ENCODE measurements at places on chromosomes 3 and 15. TPM values are rescaled to one million over a fixed set of nuclear protein-coding genes. Genes with fewer than 3 reads are reported as not detected.

Gene CCDC54
- total RNA-seq = not detected

Gene TUSC7
- not detected for total RNA-seq

Gene NR1I2
- 0.04 TPM for total RNA-seq

Gene NAALADL2
- total RNA-seq = 1.9 TPM

Gene ADGRG7
- total RNA-seq = not detected

Gene ZNF385D
- total RNA-seq = 2.9 TPM

Gene COX17
- 102 TPM for total RNA-seq

Gene TRAT1
- total RNA-seq = not detected

Gene P2RY1
- 0.29 TPM for total RNA-seq

Gene DAPK2
- 5.2 TPM for total RNA-seq

Gene LIPC
- total RNA-seq = not detected

Gene PYGO1
- 1.8 TPM for total RNA-seq

Gene ACTC1
- total RNA-seq = not detected

GRCh38 chr3:21446027-21446426, 305.0 kb downstream of the ZNF385D start:
- H3K27ac ChIP-seq = no peak overlapping the region
- no peak overlapping the region for H3K4me3 ChIP-seq
- H3K36me3 ChIP-seq = no peaks in the 10 kb centered on the region

DNA sequence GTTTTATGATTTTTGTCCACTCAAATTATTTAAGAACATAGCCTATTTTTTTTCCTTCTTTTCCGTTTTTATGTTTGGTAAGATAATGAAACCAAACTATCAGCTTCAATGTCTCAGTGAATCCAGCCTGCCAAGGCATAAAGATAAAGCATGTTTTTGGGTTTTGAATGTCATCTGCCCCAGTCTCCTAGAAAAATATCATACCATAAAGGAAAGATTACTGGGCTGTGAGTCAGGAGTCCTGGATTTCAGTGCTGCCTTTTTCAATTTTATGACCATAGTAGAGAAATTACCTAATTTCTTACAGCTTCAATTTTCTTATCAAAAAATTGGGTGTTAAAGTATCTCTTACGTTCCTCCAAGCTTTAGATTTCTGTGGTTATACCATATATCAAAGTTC, 87.5 kb downstream of the GAP43 start:
- no peaks in the 10 kb centered on the region for H3K4me1 ChIP-seq
- DNase-seq = no peak
- H3K27me3 ChIP-seq = peaks cover 19% of the 10 kb centered on the region
- no peaks in the 10 kb centered on the region for H3K36me3 ChIP-seq
- no peak overlapping the region for H3K4me3 ChIP-seq
- no peak overlapping the region for H3K27ac ChIP-seq

GRCh38 chr3:172129498-172129849, 90.1 kb downstream of the FNDC3B start:
- H3K27ac ChIP-seq = peak overlapping the region; percentile 81
- H3K4me3 ChIP-seq = no peak overlapping the region
- H3K4me1 ChIP-seq = peaks cover 79% of the 10 kb centered on the region
- H3K27me3 ChIP-seq = no peaks in the 10 kb centered on the region
- DNase-seq = no peak
- H3K36me3 ChIP-seq = peaks cover 18% of the 10 kb centered on the region

- H3K27me3 ChIP-seq = no peaks in the 10 kb centered on the region
- DNase-seq = peak; percentile 20
- H3K36me3 ChIP-seq = no peaks in the 10 kb centered on the region
- peaks cover 11% of the 10 kb centered on the region for H3K4me1 ChIP-seq
- H3K4me3 ChIP-seq = no peak overlapping the region
- no peak overlapping the region for H3K27ac ChIP-seq
Measured at GRCh38 chr3:186976837-186977750, 46.8 kb downstream of the ST6GAL1 start.

- H3K36me3 ChIP-seq = no peaks in the 10 kb centered on the region
- no peaks in the 10 kb centered on the region for H3K27me3 ChIP-seq
- H3K4me1 ChIP-seq = no peaks in the 10 kb centered on the region
- H3K4me3 ChIP-seq = no peak overlapping the region
- DNase-seq = no peak
- no peak overlapping the region for H3K27ac ChIP-seq
Measured at GRCh38 chr3:141511361-141511760, 24.5 kb downstream of the RASA2 start.

- no peak overlapping the region for H3K4me3 ChIP-seq
- H3K4me1 ChIP-seq = no peaks in the 10 kb centered on the region
- no peak overlapping the region for H3K27ac ChIP-seq
- no peak for DNase-seq
Measured at GRCh38 chr15:64732156-64732860, 43.1 kb downstream of the RBPMS2 start.

DNA sequence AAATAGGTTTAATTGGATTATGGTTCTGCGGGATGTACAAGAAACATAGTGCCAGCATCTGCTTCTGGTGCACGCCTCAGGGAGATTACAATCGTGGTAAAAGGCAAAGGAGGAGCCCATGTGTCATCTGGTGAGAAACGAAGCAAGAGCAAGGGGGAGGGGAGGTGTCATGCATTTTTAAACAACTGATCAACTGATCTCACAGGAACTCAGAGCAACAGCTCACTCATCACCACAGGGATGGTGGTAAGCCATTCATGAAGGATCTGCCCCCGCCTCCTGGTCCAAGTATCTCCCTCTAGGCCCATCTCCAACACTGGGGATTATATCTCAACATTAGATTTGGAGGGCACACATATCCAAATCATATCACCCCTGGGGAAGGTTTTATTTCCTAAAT, 42.1 kb upstream of the FGF7 start:
- H3K27me3 ChIP-seq = no peaks in the 10 kb centered on the region
- no peak overlapping the region for H3K27ac ChIP-seq
- no peak for DNase-seq
- no peak overlapping the region for H3K4me3 ChIP-seq

- no peaks in the 10 kb centered on the region for H3K27me3 ChIP-seq
- DNase-seq = no peak
- H3K27ac ChIP-seq = 0 out of 2 replicates have a peak overlapping the region, but pooled peaks have one; percentile 5
- H3K4me3 ChIP-seq = no peak overlapping the region
- peaks cover 44% of the 10 kb centered on the region for H3K4me1 ChIP-seq
- H3K36me3 ChIP-seq = no peaks in the 10 kb centered on the region
Measured at GRCh38 chr3:112672716-112673541, 32.0 kb upstream of the CCDC80 start.

- DNase-seq = no peak
- no peak overlapping the region for H3K4me3 ChIP-seq
- no peak overlapping the region for H3K27ac ChIP-seq
Measured at GRCh38 chr3:72354486-72354885, 493.8 kb downstream of the SHQ1 start.

GRCh38 chr15:87743562-87743961, 513.0 kb downstream of the NTRK3 start:
- H3K4me1 ChIP-seq = no peaks in the 10 kb centered on the region
- H3K36me3 ChIP-seq = no peaks in the 10 kb centered on the region
- no peak overlapping the region for H3K4me3 ChIP-seq
- H3K27ac ChIP-seq = no peak overlapping the region
- DNase-seq = no peak
- H3K27me3 ChIP-seq = no peaks in the 10 kb centered on the region

DNA sequence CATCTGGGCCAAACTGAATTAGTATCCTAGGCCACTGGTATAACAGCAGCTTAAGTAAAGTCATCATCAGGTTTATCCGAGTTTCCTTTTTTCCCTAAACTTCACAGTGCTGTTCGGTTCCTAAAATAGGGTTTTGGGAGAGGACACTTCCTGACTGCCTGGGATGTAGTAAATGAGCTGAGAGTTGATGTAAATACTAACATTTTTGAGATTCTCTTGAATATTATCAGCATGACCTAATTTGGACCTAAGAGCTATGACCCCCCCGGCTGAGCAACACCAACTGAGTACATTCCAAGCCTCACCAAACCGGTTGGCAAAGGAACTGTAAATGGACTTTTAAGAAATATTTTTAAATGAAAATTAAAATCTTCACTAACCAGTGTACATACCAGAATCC, 78.8 kb downstream of the IL5RA start:
- H3K4me1 ChIP-seq = no peaks in the 10 kb centered on the region
- H3K27ac ChIP-seq = no peak overlapping the region
- H3K4me3 ChIP-seq = no peak overlapping the region
- no peaks in the 10 kb centered on the region for H3K36me3 ChIP-seq
- 0 out of 2 replicates have a peak, but pooled peaks cover 11% of the 10 kb centered on the region for H3K27me3 ChIP-seq

DNA sequence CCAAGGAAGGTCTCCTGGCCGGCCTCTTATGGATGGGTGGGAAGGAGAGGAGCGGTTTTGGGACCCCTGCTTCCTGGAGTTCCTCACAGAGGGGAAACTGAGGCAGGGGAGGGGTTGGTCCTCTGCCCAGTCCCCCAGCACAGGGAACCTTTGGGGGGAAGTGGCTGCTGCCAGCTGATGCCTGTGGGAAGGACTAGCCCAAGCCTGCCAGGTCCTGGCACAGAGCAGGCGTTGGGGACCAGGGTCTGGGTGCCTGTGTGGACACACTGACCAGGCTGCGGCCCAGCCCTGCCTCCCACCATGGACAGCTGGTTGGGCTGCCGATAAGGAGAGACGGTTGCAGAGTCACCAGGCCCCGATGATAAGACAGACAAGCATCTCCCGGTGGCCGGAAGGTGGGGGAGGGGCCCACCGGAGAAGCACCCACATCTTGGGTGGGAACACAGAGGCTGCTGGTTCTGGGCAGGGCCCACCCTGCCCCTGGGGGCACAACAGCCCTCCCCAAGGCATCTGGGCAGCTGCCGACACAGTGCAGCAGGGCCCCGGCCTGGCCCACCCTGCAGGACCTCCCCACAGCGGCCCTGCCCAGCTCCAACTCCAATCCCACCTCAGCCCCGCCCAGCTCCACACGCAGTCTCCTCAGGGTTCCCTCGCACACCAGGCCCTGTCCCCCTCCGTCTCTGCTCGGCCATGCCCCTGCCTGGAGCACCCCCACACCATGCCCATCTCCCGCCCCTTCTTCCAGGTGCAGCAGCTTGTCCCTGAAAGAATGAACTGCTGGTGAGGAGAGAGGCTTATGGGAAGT, 50.7 kb downstream of the DNAJB8 start:
- H3K4me1 ChIP-seq = peaks cover 7% of the 10 kb centered on the region
- H3K36me3 ChIP-seq = no peaks in the 10 kb centered on the region
- H3K27ac ChIP-seq = no peak overlapping the region
- DNase-seq = no peak
- no peak overlapping the region for H3K4me3 ChIP-seq

DNA sequence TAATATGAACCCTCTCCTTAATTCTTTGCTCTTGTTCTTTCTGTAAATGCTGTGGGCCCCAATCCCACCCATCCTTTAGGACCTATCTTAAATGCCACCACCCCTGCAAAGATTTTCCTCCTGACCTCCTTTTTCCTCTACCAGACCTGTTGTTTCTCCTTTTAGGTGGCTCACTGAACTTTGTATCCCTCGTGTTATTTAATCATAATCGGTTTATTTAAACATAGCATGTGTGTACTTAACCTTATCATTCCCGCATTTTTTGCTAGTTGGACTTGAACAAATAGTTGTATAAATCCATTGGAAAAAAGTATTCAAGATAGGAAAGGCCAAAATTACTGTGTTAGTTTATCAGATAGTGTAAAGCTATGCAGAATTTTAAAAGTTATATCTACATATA, 988 bp upstream of the NFKBIZ start:
- H3K4me3 ChIP-seq = peak overlapping the region; percentile 98
- H3K27ac ChIP-seq = peak overlapping the region; percentile 76
- H3K36me3 ChIP-seq = peaks cover 32% of the 10 kb centered on the region
- H3K4me1 ChIP-seq = peaks cover 23% of the 10 kb centered on the region
- H3K27me3 ChIP-seq = no peaks in the 10 kb centered on the region
